Renal cortical epithelial cell (primary cell): ENCODE measurements at places on chromosomes 12 and 14. TPM values are rescaled to one million over a fixed set of nuclear protein-coding genes. Genes with fewer than 3 reads are reported as not detected.

DNA sequence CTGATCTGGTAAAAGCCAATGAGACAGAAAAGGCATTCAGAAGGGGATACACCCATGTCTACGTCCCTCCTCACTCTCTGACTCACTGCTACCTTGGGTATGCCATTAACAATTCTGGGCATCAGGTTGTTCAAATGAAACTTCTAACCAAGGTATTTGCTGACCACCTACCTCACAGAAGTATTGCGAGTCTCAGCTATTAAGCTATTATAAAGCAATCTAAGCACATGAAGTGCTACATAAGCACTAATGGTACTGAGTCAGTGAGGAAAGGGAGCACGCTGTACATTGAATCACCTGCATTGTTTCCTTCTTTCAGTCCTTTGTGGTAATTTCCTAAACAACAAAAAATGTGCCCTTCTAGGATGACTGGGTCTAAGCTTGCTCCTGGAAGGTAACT, 62.8 kb upstream of the CCDC91 start:
- peak; percentile 72 for DNase-seq

DNA sequence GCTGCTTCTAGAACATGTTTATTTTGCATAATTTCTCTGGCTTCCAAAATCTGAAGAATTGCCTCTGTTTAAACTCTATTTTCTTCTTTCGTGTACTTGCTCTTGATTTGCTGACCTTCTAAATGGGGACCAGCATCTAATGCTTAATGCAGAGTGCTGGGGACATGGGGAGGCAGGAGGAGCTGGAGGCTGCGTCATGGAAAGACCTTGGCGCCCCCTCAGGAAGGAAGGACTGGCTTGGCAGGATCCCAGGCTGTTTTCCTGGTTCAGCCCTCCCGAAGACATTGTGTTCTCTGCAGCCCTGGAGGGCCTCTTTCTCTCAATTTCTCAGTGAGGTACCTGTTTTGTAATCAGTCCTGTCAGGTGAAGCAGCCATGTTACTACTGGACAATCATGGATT, 5.5 kb downstream of the PRKCH start:
- DNase-seq, result no peak

DNA sequence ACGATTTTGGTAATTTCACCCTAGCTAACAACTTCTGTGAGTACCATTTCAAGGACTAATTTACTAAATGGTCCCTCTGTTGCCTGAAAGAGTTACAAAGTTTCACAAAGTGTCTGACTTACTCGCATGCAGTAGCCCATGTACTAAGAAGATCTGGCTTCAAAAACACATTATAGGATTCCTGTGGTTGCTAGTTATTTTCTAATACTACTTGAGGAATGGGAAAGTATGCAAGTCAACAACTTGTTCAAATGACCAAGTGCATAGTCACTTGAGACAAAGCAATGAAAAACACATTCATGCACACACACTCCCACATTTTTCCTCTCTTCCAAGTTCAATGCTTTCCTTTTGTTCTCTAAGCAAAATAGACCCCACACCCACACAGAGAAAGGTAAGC, 219.7 kb upstream of the TMPO start:
- peak; percentile 21 for DNase-seq

DNA sequence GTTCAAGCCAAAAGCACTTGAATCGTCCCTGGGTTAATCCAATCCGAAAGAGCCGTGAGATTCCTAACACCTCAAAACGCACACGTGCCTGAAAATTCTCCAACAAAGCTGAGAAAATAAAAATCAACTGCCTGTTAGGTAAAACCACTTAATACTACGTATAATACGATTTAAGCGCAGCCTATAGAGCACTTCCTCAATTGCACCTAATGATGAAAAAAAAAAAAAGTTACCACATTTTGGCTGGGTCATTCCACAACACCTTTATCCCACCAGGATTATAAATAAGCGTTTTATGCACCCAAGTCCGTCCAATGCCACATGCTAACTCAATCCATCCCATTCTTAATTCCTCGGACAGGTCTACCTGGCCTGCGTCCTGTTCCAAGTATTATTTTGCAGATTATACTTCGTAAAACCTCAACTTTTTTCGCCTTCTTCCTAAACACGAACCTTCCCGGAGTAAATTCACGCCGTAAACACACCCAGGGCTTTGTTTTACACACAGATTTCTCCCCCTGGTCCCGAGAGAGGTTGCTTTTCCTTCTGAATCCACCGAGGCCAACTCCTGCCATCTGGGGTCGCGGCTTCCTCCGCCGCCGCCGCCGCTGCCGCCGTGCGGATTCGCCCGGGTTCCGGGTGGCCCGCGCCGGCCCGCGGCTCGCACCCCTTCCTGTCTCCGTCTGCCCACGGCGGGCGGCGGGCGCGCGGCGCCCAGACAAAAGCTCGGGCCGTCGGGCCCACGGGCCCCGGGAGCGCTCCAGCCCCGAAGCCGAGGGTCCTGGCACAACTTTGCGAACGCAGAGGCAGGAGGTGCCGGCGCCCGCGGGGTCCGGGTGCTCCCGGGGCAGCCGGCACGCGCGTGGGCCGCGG, 66.2 kb downstream of the RNF34 start:
- DNase-seq, result no peak

GRCh38 chr12:15428632-15429031, 106.3 kb downstream of the PTPRO start:
- no peak for DNase-seq

DNA sequence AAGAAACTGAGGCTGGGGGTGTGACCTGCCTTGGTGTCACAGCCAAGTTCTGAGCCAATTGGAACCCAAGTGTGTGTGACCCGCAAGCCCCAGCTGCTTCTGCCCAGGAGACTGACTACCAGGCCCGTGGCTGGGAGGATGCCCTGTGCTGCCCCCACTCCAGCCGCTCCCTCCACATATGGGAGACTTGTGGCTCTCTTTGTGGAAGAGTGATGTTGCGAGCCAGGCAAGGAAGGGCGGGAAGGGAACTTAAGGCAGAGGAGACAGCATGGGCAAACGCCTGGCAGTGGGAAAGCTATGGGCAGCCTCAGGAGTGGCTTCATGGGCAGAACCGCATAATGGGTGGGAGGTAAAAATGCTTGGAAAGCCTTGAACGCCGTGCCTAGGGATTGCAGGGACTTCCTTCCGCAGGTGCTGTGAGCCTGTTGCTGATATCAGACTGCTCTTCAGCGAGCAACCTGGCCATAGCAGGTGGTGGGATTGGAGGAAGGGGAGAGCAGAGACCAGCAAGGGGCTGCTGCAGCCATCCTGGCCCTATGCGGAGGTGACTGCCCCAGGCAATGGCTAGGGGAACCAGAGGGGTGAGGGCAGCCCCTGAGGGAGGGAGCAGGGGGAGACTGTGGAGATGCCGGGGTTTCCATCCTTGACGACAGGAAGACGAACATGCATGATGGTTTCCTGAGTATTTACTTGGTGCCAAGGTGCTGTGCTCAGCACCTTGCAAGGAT, 115.7 kb downstream of the LGMN start:
- DNase-seq, result no peak

- DNase-seq, result no peak
Observed at GRCh38 chr12:2765608-2766007, 29.2 kb upstream of the FKBP4 start.

DNA sequence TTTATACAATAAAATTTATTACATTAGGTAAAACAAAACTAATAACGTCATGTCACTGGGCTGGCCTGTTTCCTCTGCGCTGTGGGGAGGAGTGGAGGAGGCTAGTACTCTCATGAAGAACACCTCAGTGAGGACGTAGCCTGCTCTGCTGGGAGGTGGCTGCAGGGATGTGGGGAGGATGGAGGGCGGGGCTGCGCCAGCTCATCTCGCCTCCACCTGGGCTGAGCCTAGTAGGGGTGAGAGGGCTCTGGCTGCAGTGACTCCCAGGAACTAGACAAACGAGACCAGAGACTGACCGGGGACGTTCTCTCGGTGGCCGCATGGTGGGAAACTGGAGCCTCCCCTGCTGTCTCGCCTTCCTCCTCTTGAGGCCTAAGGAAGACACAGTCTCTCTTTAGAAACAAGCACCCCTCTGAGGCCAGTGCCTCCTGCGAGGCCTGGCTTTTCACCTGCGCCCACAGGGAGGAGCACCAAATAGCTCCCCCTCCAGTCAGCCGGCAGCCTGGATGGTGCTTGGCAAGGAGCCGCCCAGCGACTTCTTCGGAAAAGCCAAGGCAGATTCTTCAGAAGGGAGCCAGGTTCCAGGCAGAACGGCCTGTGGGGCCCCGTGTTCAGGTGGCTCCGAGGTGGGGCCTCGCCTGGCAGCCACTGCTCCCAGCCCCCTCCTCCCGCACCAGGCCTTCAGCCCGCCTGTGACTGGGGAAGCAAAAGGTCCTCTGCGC, 62.4 kb downstream of the PLEKHG3 start:
- DNase-seq, result no peak

GRCh38 chr14:75306927-75307699, 28.5 kb downstream of the FOS start:
- DNase-seq, result no peak

DNA sequence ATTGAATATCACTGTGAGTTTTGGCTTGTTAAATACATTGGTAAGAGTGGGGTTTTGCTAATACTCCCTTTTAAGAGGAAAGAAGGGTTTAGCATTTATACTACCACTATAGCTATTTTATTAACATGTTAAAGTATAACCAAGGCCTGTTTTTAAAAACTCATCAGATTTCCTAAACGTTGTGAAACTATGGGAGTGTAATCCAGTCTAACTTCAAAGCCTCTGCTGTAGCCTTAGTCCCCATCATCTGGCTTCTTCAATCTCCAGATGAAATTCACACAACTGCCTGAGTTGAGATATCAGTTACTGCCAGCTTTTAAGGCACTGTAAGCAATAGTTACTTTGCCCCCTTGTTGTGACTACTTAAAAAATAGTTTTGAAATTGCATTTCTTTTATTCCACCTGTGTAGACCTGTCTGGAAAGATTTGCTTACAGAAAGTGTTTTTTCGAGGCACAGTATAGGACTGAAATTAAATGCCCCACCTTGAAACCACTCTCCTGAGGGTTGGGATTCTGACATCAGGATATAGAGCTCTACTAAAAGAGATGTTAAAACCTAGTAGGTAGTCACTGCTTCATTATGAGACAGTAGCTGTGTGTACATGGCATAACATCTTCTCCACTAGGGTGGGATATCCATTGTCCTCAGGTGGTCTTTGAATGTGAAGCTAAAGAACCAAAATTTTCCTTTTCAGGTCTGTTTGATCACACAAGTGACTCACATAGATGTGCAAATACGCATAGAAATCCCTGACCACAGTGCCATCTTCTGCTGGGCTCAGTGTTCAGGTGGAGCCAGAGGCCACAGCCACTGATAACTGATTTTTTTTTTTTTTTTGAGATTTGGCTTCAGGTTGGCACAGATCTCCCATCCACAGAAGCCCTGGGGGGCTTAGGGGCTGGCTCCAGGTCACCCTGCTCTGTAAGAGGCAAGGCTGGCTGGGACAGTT, 125.5 kb downstream of the DAAM1 start:
- DNase-seq, result peak; percentile 56

DNA sequence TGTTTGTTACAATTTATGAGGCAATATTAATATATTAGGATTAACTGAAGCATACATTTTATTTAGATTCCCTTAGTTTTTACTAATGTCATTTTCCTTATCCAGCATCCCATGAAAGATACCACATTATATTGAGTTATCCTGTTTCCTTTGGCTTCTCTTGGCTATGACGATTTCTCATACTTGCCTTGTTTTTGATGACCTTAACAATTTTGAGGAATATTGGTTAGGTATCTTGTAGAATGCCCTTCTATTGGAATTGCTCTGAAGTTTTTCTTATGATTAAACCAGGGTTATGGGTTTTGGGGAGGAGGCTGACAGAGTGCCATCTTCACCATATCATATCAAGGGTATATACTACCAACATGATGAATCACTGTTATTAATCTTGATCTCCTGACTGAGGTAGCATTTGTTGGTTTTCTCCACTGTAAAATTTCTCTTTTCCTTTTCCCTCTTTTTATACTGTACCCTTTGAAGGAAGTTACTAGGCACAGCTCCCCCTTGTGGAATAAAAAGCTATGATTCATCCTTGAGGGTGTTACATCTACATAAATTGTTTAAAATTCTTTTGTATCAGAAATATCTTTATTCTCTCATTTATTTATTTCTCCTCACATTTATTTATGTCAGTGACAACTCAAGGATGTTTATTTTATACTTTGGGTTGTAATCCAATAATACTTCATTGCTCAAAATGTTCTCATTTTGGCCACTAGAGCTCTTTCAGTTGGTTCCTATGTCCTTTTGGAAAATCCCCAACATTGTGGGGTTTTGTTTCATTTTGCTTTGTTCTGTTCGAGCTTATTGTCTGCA, 239.0 kb downstream of the SLC16A7 start:
- peak; percentile 30 for DNase-seq

- no peak for DNase-seq
Observed at GRCh38 chr12:125143491-125143890, 78.3 kb downstream of the AACS start.

- DNase-seq, result no peak
Observed at GRCh38 chr14:94612580-94613554, 676 bp downstream of the SERPINA3 start.

DNA sequence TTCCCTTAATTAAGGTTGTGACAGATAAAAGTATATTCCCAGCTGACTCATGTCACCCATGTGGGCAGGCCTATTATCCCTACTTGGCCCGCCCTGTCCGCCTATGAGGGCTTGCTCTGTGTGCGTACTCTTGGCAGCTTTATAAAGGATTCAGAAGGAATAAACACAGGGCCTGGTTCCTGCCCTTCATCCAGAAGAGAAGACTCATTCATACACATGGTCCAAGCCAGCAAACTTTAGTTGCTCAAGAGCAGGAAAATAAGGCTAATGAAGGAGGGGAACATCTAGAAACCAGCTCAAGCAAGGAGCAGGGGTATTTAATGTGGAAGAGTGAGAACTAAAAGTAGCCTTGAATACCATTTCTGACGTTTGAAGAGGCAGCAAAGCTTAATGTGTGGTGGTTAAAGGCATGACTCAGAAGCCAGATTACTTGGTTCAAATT, 141.9 kb downstream of the CRADD start:
- peak; percentile 64 for DNase-seq

- DNase-seq, result peak; percentile 87
Observed at GRCh38 chr14:55430024-55430690, 10.3 kb downstream of the TBPL2 start.

Gene PLCZ1
- total RNA-seq, result 0.69 TPM in 1 of 2 replicates, not detected in the other

Gene NKX2-1
- not detected in 2 replicates for total RNA-seq

Gene SLC16A7
- total RNA-seq, result 11.5 and 59.0 TPM in 2 replicates

Gene STAB2
- not detected in 2 replicates for total RNA-seq

Gene RHOJ
- 0.10 TPM in 1 of 2 replicates, not detected in the other for total RNA-seq

Gene SDR9C7
- not detected in 2 replicates for total RNA-seq

Gene TAS2R50
- total RNA-seq, result 0.35 and 9.3 TPM in 2 replicates

Gene NEUROD4
- not detected in 2 replicates for total RNA-seq

Gene MIP
- total RNA-seq, result 0.15 TPM in 1 of 2 replicates, not detected in the other

Gene SUOX
- total RNA-seq, result 9.6 and 17.2 TPM in 2 replicates

Gene RTN1
- total RNA-seq, result 0.05 TPM in 1 of 2 replicates, not detected in the other

Gene EXOC3L4
- 0.94 and 2.1 TPM in 2 replicates for total RNA-seq

Gene TRMT5
- 11.6 and 28.5 TPM in 2 replicates for total RNA-seq
